CD8-positive, alpha-beta memory T cell (primary cell): ENCODE measurements at places on chromosomes 5 and 9.

- DNase-seq = no peak
Observed at GRCh38 chr5:146529984-146530383, 14.0 kb upstream of the GPR151 start.

GRCh38 chr5:83058726-83059125 is 18.5 kb downstream of the TMEM167A start:
- DNase-seq = no peak

DNA sequence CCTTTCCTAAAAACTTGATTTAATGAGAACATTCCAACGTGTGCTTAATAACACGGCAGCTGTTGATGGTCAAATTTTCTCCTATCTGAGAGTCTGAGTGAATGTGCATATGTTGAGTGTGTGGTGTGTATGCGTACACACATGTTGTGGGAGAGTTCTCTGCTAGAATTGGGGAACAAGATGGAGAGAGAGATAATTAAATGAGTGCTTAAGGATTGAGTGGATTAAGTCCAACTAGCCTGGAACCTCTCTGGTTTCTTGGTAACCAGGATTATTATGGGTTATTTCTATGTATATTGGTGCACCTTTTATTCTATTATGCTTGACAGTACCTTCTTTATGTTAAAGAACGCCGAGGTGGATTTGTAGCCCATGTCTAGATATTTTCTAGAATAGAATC is 36.4 kb upstream of the TNFAIP8 start:
- DNase-seq = no peak

DNA sequence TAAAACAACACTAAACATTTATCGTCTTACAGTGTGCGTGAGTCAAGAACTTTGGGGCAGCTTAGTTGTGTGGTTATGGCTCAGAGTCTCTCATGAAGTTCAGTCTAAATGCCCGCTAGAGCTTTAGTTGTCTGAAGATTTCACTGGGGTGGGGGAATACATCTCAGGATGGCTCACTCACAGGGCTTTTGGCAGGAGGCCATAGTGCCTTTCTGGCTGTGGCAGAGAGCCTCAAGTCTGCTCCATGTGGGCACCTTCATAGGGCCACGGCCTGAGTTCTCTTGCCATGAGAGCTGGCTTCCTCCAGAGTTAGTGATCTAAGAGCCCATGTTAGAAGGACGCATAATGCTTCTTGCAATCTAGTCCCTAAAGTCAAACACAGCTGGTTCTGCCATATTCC is 258.8 kb upstream of the NUDT12 start:
- no peak for DNase-seq

GRCh38 chr5:125272357-125272756 is 525.9 kb upstream of the ZNF608 start:
- no peak for DNase-seq
